ENCODE measurements at places on chromosomes 2 and 18. TPM values are rescaled to one million over a fixed set of nuclear protein-coding genes. Genes with fewer than 3 reads are reported as not detected.

DNA sequence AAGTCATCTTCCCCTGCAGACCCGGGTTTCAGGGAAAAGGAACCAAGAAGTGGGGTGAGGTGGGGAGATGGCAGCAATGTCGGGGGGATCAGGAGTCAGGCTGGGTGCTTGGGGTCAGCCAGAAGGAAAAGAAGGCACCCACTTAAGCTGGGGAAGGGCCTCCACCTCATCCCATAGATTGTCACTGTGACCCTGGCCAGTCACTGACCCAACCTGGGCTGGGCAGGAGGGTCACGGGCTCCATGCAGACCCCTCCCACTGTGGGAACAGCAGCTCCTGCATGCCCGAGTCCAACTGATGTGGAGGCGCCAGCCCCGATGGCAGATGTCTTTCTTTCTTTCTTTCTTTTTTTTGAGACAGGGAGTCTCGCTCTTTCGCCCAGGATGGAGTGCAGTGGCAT, 53.6 kb upstream of the HAAO start:
- no peak overlapping the region for H3K4me3 ChIP-seq
- no peak for DNase-seq
- H3K27me3 ChIP-seq = no peaks in the 10 kb centered on the region
- no peaks in the 10 kb centered on the region for H3K4me1 ChIP-seq

DNA sequence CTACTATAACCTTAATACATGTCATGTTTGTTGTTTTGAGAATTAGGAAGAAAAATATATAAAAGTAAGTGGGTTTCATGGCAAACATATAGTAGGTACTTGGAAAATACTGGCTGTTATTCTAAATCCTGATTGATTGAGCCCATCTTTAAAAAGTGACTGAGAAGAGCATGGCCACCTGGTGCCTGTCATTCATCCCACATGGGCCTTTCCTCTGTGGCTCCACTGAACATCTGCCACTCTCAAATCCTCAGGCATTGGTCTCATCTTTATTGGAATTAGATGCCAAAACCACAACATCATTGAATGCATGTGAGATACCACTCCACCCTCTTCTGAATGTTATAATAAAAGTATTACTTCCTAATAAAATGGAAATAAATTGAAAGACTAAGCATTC, 101.6 kb upstream of the TTN start:
- H3K36me3 ChIP-seq = no peaks in the 10 kb centered on the region
- H3K4me1 ChIP-seq = peaks cover 1% of the 10 kb centered on the region
- no peak overlapping the region for H3K27ac ChIP-seq
- H3K4me3 ChIP-seq = no peak overlapping the region
- no peaks in the 10 kb centered on the region for H3K27me3 ChIP-seq

The CCL20 gene
- total RNA-seq = not detected

GRCh38 chr2:86552889-86553288, 10.4 kb downstream of the CHMP3 start:
- no peak for DNase-seq
- H3K27ac ChIP-seq = no peak overlapping the region
- H3K27me3 ChIP-seq = no peaks in the 10 kb centered on the region
- H3K4me1 ChIP-seq = no peaks in the 10 kb centered on the region
- no peak overlapping the region for H3K4me3 ChIP-seq
- no peaks in the 10 kb centered on the region for H3K36me3 ChIP-seq

The CKAP2L gene
- total RNA-seq = 0.69 TPM

Data from aorta (tissue), 5 donors.